A549 treated with CORT108297 at 1 μM for 4 hours (cell line): ENCODE measurements at places on chromosomes 1 and 21. TPM values are rescaled to one million over a fixed set of nuclear protein-coding genes. Genes with fewer than 3 reads are reported as not detected.

The PKLR gene
- 0.05 TPM in 1 of 5 replicates, not detected in the others for total RNA-seq

The PTGS2 gene
- total RNA-seq: 5.6 to 13.3 TPM (median 7.0 TPM) in 5 replicates

The PCBP3 gene
- total RNA-seq: 0.92 to 1.5 TPM (median 1.2 TPM) in 5 replicates

The NECTIN4 gene
- total RNA-seq: 1.6 to 1.9 TPM (median 1.8 TPM) in 5 replicates

The BATF3 gene
- 20.0 to 35.4 TPM (median 33.7 TPM) in 5 replicates for total RNA-seq

The ZBTB8A gene
- total RNA-seq: 3.4 to 4.2 TPM (median 3.6 TPM) in 5 replicates

The HSD3B1 gene
- not detected in 5 replicates for total RNA-seq

The RFX5 gene
- total RNA-seq: 23.7 to 28.4 TPM (median 25.6 TPM) in 5 replicates

The COL9A2 gene
- 0.09 to 0.39 TPM (median 0.36 TPM) in 5 replicates for total RNA-seq

The RPS6KC1 gene
- total RNA-seq: 8.3 to 12.4 TPM (median 10.9 TPM) in 5 replicates

The TFF2 gene
- total RNA-seq: not detected in 5 replicates

The MROH9 gene
- total RNA-seq: not detected in 5 replicates

The MCOLN2 gene
- 2.0 to 2.9 TPM (median 2.5 TPM) in 5 replicates for total RNA-seq

The TADA1 gene
- 10.7 to 13.8 TPM (median 12.9 TPM) in 5 replicates for total RNA-seq

The USF1 gene
- total RNA-seq: 44.2 to 52.9 TPM (median 51.4 TPM) in 5 replicates

The CCDC181 gene
- 0.06 to 0.24 TPM (median 0.10 TPM) in 5 replicates for total RNA-seq
